ENCODE measurements at places on chromosomes 4 and X.

DNA sequence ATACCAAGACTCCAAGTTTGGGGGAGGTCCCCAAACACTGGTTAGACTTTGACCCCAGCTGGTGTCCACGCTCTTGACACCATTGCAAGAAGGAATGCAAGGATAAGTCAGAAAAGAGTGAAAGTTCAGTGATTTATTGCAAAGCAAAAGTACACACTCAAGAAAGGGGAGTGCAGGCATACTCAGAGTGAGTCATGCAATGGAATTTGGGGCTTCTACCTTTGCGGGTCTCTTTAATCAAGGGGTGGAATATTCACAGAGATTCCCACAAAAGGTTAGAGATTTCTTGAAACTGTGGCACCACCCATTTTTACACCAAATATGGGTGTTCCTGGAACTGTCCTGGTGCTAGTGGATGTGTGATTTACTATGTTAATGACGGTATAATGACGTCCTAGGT, 5.2 kb upstream of the SMIM10L2A start:
- no peak for DNase-seq

GRCh38 chr4:88147799-88148217, 10.6 kb downstream of the ABCG2 start:
- DNase-seq: no peak

DNA sequence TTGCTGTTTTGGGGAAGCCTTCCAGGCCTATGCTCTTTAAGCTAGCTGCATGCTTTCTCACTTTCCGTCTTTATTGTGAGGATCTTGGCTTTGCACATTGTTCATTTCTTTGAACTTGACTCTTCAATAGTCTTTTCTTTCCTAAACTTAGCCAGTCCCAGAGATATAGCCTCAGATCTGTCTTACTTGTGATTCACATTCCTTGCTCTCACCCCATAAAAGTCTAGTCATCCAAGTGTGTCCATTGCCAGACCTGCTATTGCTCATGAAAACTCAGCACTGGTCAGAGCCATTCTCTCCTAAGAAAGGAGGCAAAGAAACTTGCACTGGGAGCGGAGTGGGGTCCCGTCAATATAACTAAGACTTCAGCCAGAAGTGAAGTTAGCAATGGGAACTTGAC, 275.0 kb upstream of the CTSO start:
- no peak for DNase-seq

DNA sequence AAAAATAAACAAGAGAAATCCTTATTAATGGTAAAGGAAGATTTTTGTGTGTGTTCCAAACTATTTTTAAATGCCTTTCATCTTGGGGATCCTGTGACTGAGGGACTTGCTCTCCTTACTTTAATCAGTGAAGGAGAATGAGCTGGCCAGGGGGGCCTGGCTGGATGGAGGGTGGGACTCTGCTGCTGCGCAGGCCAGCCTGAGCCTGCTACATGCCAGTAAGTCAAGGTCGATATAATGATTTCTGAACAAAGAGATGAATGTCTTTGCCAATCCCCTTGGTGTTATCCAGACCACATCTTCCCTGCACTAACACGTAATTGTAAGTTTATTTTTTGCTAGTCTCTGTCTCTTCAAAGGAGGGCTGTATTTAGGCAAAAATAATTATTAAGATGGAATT, 1679.2 kb upstream of the TENM3 start:
- DNase-seq: no peak

- peak; percentile 29 for DNase-seq
Observed at GRCh38 chr4:52751487-52751911, 274 bp upstream of the ERVMER34-1 start.

GRCh38 chr4:16237715-16238114, 11.4 kb upstream of the TAPT1 start:
- DNase-seq: no peak
